Activated CD4-positive, alpha-beta T cell treated with anti-CD3 and anti-CD28 coated beads for 4 hours (primary cell): ENCODE measurements at places on chromosomes 7 and 10.

GRCh38 chr10:132197271-132198067 is 10.7 kb downstream of the DPYSL4 start:
- DNase-seq: no peak

GRCh38 chr7:133582766-133583523 is 330.1 kb downstream of the EXOC4 start:
- DNase-seq: no peak

DNA sequence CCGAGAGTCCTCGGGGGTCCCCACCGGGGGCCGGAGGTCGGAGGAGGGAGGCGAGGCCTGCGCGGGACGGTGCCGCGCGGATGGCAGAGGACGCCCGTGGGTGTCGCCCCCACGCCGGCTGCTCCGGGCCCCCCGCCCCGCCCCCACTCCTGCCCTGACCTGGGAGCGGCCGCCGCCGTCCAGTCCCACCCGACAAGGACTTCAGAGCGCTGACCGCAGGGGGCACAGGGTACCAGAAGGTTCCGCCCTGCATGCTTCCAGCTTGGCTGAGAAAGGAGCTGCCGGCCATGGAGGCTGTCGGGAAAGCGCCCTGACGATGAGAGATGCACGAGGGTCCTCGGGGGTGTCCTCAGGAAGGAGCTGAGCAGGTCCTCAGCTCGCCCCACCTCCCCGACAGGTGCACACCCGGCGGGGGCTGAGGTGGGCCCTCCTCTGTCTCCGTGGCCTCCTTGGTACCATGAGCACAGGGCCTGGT is 57.0 kb upstream of the DNAJB6 start:
- DNase-seq: no peak

GRCh38 chr10:84654671-84655070 is 326.3 kb downstream of the CCSER2 start:
- no peak for DNase-seq

DNA sequence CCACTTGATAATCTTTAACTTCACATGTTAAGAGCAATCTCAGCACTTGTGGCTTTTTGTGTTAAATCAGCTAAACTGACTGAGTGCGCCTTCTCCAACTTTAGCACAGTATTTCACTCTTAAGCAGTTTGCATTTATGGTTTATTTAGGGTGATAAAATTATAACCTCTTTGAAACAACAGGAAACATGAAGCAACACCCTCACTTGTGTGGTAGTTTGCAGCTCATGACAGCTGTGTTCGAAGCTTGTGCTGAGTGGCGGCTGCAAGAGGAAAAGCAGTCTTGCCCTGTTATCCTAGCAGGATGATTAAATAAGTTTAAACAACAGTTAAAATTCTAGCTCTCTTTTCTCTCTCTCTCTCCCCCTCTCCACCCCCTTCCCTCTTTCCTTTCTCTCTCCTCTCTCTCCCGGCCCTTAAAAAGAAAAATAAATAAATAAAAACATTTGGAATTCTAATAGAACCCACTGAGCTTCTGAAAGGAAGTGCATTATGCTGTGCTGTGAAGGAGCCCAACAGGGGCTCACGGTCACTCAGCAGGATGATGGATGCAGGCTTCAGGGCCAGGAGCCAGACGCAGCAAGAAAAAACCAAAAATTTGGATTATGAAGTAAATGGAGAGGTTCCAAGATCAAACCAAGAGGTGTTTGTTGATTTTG is 25.2 kb downstream of the OGDH start:
- DNase-seq: no peak

- peak; percentile 67 for DNase-seq
These were observed 57.0 kb downstream of the YKT6 start for GRCh38 chr7:44257618-44258422.

DNA sequence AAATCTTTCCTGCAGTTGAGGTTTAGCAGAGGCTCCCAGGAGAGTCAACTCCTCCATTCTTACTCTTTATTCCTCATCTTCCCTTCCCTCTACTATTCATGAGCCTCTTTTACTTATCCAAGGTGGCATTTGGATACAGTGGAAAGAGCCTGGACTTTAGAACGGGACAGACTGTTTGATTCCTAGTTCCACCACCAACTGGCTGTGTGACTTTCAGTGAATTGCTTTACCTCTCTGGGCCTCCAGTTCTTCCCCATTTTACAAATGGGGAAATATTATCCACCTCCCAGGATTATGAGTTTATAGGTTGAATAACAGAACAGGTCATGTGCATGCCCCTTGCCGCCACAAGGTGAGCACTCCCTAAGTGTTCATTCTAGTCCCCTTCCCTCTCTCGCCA is 49.9 kb downstream of the ZNF503 start:
- no peak for DNase-seq

DNA sequence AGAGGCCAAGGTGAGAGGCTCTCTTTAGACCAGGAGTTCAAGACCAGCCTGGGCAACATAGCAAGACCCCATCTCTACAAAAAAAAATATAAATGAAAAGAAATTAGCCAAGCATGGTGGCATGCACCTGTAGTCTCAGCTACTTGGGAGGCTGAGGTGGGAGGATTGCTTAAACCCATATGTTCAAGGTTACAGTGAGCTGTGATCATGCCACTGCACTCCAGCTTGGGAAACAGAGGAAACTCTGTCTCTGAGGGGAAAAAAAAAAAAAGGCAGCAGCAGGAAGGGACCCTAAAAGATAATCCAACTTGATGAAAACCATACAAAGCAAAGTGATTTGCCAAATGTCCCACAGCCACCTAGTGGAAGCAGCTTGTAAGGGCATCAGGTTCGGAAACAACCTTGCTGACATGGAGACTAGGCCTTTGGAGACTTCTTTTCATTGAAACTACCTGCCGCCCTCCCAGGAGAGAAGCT is 15.6 kb upstream of the PBLD start:
- DNase-seq: peak; percentile 42

DNA sequence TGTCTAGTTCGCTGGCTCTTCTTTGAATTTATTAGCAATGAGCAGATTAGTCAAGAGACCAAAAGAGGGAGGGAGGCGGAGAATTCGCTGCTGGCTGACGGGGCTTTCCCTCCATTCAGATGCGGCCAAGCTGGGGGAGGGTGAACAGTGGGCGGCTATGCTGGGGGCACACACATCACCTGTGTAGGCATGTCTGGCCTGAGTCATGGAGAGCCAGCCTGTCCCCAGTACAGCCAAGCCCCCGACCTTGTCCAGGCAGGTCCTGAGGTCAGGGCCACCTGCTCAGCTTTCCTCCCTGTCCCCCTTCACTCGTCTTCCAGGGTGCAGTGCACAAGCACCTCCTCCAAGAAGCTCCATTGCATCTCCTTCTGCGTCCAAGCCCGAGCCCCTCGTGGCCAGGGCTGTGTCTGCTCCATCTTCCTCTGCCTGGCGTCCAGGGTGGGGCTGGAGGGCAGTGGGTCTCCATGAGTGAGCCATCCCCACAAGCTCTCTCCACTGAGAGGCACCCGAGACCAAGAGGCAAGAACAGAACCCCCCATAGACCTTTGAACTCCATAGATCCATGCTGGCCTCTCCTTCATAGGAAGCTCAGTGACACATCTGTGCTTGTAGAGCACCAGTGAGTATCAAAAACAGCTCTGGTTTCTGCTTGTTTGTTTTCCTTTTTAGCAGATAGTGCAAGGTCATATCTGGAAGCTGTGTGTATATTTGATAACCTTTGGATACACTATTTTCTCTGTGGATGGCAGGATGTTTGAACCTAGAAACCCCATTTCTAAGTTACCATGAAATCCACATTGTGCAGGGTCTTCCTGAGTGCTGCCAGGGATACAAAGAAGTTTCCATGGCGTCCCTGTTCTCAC is 1.9 kb upstream of the DEPP1 start:
- DNase-seq: no peak
